Stomach (tissue), 19 donors: ENCODE measurements at places on chromosomes 11 and 22. TPM values are rescaled to one million over a fixed set of nuclear protein-coding genes. Genes with fewer than 3 reads are reported as not detected.

The CD3G gene
- 0.76 TPM for polyA plus RNA-seq

The RIMBP3C gene
- not detected for polyA plus RNA-seq

The CDKN1C gene
- 51.0 TPM for polyA plus RNA-seq

The STT3A gene
- 24.3 TPM for polyA plus RNA-seq

The PRR33 gene
- polyA plus RNA-seq, result not detected

DNA sequence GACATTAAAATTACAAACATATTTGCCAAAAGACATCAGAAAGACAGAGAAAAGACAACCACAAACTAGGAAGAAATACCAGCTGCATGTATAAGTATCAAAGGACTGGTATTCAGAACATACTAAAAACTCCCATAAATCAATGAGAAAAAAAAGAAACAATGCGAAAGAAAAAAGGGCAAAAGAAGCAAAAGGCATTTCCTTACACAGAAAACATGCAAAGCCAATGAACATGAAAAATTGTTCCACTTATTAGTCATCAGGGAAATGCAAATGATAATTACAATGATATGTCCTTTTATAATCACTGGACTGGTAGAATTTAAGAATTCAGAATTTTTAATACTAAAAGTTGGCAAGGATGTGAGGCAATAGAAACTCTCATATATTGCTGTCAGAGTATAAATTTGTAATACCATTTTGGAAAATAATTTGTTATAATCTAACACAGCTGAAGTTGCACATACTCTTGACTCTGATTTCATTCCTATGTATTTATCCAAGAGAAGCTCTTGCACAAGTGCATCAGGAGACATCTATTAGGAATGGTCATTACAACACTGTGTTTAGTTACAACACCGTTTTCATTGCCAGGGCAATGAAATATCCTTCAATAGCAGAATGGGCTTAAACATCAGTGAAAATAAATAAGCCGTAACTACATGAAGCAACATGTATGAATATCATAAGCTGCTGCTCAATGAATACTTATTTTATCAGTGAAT lies 279.7 kb downstream of the SWAP70 start:
- H3K27me3 ChIP-seq, result no peaks in the 10 kb centered on the region
- DNase-seq, result no peak
- H3K36me3 ChIP-seq, result no peaks in the 10 kb centered on the region
- no peak overlapping the region for H3K4me3 ChIP-seq

- DNase-seq, result no peak
- H3K4me1 ChIP-seq, result no peaks in the 10 kb centered on the region
- H3K36me3 ChIP-seq, result no peaks in the 10 kb centered on the region
- H3K27me3 ChIP-seq, result no peaks in the 10 kb centered on the region
- no peak overlapping the region for H3K4me3 ChIP-seq
Measured at GRCh38 chr11:8374716-8375115, 111.0 kb upstream of the LMO1 start.

DNA sequence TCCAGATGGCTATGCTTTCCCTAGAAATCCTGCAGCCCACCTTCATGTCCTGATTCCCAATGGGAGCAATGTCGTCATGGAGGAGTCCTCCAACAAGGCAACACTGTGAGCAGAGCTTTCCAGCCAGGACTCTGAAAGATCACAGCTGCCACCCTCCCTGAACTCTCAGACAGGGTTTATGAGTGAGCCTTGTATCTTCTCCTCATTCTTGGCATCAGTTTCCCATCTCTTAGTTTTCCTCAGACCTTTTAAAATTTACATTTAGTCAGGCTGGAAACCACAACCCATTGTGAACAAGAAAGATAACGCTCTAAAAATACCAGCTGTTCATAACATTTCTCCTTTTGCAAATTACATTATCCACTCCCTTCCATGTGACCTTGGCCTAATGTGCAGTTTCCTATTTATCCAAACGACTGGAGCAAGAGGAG lies 15.6 kb upstream of the LYVE1 start:
- H3K36me3 ChIP-seq, result peaks cover 28% of the 10 kb centered on the region
- DNase-seq, result peak; percentile 73
- peaks cover 65% of the 10 kb centered on the region for H3K4me1 ChIP-seq
- H3K27ac ChIP-seq, result no peak overlapping the region

DNA sequence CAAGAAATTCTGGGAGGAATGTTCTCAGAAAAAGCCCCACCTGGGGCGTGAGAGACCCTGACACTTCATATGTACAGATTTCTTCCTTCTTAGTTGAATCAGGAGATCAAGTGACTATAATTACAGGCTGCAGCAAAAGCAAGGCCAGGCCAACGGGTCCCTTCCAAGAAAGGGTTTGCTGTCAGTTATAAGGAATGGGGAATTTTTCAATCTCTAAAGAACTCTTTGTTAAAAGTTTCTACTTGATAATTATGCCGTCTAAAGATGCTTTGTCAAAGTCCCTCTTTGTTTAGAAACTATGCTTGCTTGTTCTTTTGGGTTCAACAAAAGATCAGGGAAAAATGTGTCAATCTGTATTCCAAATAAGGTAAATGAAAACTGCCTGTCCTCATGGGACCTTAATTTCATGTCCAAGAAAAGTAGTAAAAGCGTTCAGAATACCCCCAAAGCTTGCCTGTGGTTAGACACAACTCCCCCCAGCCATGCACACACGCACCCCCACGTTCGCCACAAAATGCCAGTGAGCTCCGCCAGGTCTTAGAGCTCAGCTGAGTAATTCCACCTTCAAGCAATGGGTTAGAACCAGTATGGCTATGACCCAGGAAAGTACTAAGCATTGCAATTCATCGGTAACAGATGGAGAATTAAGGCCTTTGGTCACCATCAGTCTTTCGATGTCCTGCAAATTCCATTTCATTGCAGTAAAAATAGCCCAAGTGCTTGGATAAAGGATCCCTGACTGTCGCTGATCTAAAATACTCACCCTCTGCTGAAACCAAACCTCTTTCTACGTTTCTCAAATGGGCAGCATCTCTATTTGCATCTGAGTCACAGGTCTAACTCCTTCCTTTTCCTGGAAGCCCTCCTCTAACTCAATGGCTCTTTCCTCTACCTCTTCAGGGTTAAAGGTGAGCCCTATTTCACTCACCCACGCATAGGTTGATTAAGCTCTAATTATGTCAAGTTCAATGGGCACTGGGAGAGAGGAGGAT lies 419.2 kb upstream of the SYN3 start:
- DNase-seq, result no peak
- H3K4me1 ChIP-seq, result no peaks in the 10 kb centered on the region
- H3K27ac ChIP-seq, result no peak overlapping the region

GRCh38 chr11:15884141-15884540 lies 472.2 kb downstream of the SOX6 start:
- H3K27ac ChIP-seq, result no peak overlapping the region
- no peaks in the 10 kb centered on the region for H3K27me3 ChIP-seq
- no peaks in the 10 kb centered on the region for H3K4me1 ChIP-seq
- no peak for DNase-seq

GRCh38 chr22:41364233-41364632 lies 17.5 kb upstream of the TEF start:
- H3K4me3 ChIP-seq, result no peak overlapping the region
- H3K27ac ChIP-seq, result peak overlapping the region; percentile 71
- no peaks in the 10 kb centered on the region for H3K27me3 ChIP-seq
- H3K4me1 ChIP-seq, result peaks cover 48% of the 10 kb centered on the region
- peaks cover 1% of the 10 kb centered on the region for H3K36me3 ChIP-seq

DNA sequence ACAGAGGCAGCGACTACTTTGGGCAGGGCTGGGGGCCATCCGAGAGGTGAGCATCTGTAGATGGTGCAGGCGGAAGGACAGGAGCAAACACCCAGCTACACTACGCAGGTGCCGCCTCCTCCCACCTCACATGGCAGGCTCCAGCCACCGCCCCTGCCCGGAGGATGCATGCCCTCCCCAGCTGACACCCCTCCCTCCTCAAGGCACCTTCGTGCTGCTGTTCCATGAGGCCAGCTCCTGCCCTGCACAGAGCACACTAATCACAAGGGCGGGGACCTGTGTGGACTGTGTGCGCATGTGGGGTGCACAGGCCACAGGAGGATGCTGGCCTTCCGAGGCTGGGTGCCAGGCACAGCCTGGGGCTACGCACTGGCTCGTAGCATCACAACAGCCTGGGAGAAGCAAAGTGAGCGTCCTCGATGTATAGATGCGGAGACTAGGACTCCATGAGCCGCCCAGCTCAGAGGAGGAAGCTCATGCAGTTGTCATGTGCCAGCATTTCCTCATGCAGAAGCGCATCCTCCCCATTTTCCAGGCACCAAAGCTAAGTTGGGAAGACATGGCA lies 32.8 kb upstream of the HMOX1 start:
- no peak for DNase-seq
- peaks cover 56% of the 10 kb centered on the region for H3K36me3 ChIP-seq
- H3K27me3 ChIP-seq, result no peaks in the 10 kb centered on the region
- H3K4me3 ChIP-seq, result no peak overlapping the region
- H3K4me1 ChIP-seq, result peaks cover 22% of the 10 kb centered on the region

DNA sequence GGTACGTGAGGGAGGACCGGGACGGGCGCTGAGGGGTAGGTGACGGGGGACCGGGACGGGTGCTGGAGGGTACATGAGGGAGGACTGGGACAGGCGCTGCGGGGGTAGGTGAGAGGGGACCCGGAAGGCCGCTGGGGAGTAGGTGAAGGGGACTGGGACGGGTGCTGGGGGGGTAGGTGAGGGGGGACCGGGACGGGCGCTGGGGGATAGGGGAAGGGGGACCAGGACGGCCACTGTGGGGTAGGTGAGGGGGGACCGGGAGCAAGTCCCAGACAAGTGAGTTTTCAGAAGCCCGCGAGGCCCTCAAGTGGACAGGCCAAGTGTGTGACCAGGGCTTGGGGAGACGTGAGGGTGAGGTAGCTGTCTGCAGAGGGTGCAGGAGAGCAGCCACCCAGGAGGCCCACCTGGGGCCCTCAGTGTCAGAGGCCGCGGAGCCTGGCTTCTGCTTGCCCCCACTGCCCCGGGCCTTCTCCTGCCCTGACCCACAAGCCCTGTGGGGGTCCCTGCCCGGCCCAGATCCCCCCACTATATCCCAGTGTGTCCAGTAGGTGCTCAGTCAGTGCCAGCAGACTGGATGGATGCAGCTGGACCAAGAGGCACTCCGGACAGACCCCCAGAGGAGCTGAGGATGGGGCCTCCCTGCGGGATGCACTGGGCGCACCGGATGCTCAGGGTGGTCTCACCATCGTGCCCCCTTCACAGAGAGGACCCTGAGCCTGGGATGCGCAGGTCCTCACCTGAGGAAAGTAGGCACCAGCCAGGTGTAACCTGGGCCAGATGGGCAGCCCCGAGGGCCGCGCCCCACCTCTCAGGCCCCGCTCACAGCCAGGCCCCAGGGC lies 44.2 kb upstream of the TH start:
- peaks cover 16% of the 10 kb centered on the region for H3K4me1 ChIP-seq
- no peak overlapping the region for H3K27ac ChIP-seq
- H3K27me3 ChIP-seq, result no peaks in the 10 kb centered on the region
- no peak overlapping the region for H3K4me3 ChIP-seq

GRCh38 chr11:34251589-34251980 lies 106.2 kb downstream of the ABTB2 start:
- H3K4me1 ChIP-seq, result no peaks in the 10 kb centered on the region
- no peak for DNase-seq
- H3K27ac ChIP-seq, result peak overlapping the region; percentile 47
- peak overlapping the region; percentile 10 for H3K4me3 ChIP-seq
- no peaks in the 10 kb centered on the region for H3K27me3 ChIP-seq
- no peaks in the 10 kb centered on the region for H3K36me3 ChIP-seq

GRCh38 chr11:75762885-75763284 lies 5.7 kb upstream of the DGAT2 start:
- H3K27ac ChIP-seq, result no peak overlapping the region
- H3K36me3 ChIP-seq, result no peaks in the 10 kb centered on the region
- H3K27me3 ChIP-seq, result no peaks in the 10 kb centered on the region
- no peak for DNase-seq
- peaks cover 2% of the 10 kb centered on the region for H3K4me1 ChIP-seq

DNA sequence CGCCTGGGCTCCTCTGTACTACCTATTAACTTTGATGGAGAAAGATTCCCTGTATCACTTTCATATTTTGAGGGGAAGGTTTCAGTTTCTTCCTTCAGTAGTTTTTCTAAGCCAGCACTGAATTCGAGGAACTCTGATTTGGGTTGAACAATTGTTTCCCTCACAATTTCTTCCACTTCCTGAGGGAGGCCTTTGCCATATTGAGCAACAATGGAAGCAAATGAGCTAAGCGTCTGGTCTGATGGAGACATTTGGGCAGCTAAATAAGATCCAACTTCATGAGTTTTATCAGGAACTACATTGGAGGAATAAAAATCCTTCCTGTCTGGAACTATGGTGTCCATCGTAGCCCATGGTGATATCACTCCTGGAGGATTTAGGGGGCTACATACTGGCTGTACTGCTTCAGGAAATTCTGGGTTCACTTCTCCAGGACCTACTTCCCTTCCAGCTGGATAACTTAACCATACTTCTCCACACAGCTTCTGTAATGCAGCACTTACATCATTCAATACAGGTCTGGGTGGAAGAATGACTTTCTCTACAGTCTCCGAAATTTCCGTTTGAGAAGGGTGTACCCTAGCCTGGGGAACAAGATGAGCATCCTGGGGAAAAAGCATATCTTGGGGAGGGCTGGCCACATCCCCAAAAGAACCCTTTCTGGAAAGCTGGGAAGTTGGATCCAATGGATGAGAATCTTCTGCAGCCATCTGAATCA lies 38.9 kb upstream of the CCDC89 start:
- H3K36me3 ChIP-seq, result no peaks in the 10 kb centered on the region
- no peaks in the 10 kb centered on the region for H3K4me1 ChIP-seq
- no peak overlapping the region for H3K27ac ChIP-seq
- no peak overlapping the region for H3K4me3 ChIP-seq

- no peak for DNase-seq
- H3K36me3 ChIP-seq, result no peaks in the 10 kb centered on the region
- H3K4me3 ChIP-seq, result no peak overlapping the region
- H3K27ac ChIP-seq, result no peak overlapping the region
- no peaks in the 10 kb centered on the region for H3K4me1 ChIP-seq
Measured at GRCh38 chr11:59437770-59438169, 1.5 kb downstream of the OR5A1 start.

DNA sequence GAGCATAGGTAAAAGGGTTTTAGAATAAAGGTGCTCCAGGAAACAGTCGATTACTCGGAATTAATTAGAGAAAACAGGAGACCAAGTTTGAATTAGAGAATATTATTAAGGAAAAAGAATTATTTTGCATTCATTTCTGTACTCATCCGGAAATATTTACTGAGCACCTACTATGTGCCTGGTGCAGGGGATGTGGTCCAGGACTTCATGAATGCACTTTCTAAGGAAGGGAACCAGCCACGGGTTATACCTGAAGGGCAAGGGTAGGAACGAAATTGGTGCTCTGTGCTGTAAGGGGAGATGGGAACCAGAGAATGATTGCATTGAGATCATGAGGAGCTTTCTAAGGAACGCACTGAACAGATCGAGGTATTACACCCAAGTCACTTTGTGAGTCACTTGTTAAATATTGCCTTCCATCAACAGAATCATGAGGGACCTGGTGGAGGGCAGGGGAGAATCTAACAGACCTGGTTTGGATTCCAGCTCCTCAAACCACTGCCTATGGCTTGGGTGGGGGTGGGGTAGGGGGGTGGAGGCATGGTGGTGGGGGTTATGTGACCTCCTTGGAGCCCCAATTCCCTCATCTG lies 40.9 kb downstream of the C11orf96 start:
- no peak overlapping the region for H3K27ac ChIP-seq
- H3K4me3 ChIP-seq, result no peak overlapping the region
- DNase-seq, result no peak
- no peaks in the 10 kb centered on the region for H3K36me3 ChIP-seq
